Substantia nigra (tissue), 51 donors: ENCODE measurements at places on chromosomes 6 and 20.

DNA sequence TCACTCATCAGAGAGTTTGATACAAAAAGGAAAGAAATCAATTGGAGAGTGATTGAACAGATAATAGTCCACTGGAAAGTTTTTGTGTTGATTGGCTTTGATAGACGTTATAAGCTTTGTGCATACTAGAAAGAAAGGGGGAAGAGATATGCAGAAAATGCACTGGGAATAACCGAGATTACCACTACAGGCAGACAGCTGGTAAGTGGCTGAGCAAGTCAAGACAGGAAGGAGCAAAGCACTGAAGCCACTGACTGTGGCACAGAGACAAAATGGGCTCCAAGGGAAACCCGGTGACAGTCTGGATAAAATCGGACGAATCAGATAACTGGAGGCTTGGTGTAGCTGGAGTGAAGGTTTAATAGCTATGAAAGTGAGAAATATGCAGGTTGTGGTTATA, 209.0 kb downstream of the SIM1 start:
- no peak for DNase-seq

DNA sequence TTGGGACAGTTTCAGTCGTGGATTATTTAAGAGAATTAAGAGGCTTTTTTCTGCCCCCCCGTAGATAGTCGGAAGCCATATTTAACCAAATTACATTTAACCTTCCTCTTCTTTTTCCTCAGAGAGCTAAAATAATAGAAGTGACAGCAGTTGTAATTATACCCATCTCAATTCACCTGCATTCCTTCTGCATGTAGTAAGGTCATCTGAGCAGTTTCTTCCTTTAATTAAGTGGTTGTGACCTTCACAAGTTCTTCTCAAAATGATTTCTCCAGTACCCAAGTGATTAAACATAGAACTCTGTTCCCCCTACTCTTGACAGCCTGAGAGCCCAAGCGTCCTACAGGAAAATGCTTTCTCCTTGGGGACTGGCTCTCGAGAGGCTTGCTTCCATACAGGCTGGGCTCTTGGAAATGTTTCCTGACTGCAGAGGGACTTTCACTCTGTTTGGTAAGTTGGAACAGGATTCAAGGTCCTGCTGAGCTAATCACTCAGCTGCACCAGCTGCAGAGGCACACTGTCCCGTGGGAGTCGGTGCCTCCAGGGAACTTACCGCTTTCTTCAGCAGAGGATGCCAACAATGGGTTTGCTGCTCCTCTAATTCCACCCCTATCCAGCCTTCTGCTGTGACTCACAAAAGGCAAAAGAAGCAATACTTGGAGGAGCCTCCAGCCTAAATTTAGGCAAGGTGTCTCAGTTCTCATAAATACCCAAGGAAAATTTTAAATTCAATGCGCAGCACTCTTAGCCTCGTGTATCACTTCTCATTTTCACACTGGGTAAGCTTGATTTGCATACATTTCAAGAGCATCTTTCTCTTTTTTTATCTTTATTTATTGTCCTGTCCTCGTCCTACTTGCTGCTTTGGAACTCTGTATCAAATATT, 414.9 kb downstream of the KIF16B start:
- DNase-seq, result no peak

- no peak for DNase-seq
Observed at GRCh38 chr6:126107475-126108166, 121.3 kb downstream of the TRMT11 start.

DNA sequence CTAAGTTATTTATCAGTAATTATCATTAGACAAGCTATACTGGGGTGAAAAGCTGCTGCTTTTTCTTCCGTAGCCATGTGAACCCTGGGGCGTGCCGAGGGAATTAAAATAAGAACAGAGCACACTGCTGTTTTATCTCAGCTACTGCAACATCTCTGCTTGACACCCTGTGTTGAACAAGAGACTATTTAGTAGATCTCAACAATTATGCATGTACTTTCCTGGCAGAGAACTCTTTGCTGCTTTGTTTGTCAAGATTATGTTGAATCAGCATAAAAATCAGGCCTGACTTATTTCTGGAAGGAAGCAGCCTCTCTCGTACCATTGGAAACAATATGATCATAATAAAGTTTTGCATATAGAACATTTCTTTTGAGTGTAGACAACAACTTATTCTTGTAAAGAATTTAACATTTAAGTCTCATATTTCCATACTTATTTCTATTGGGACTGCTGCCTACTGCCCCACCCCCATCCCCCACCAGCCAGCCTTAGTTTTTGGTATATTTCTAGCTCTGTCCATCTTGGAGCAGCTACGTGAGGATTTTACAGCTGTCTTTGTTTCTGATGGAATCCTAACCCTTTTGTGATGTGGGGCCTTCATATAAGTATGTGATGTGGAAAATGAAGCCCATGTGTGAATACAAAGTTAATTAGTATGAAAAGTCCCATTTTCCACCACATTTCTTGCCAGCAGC, 1011.4 kb downstream of the KIF16B start:
- peak; percentile 33 for DNase-seq

GRCh38 chr20:56395166-56395565, 2.7 kb downstream of the CSTF1 start:
- DNase-seq, result no peak

- no peak for DNase-seq
Observed at GRCh38 chr20:16111852-16112412, 461.3 kb downstream of the KIF16B start.

DNA sequence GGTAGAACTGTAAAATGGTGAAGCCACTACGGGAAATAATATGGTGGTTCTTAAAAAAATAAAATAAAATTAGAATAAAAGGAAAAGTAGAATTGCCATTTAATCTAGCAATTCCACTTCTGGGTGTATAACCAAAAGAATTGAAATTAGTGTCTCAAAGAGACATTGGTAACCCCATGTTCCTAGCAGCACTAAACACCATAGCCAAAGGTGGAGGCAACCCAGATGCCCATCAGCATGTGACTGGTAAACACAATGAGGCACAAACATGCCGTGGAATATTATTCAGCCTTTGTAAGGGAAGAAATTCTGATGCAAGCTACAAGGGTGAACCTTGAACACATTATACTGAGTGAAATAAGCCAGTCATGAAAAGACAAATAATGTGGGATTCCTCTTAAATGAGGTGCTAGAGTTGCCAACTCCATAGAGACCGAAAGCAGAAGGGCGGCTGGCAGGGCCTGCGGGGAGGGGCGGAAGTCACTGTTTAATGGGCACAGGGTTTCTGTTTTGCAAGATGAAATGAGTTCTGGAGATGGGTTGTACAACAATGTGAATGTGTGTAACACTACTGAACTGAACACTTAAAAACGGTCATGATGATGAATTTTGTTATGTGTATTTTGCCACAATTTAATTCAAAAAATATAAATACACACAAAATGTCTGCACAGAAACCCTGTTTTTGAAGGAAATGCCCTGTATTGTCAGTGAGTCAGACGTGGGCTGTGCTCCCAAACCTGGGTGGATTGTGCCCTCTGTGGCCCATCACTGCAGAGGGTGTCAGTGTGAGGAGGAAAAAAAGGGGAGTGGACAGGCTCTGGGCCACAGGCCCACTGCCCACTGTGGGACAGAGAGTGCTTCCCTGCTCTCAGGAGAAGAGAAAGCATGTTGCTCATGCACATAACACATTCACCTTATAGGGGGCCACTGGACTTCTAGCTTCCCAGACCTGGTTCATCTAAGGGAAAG, 49.6 kb upstream of the CD93 start:
- no peak for DNase-seq

DNA sequence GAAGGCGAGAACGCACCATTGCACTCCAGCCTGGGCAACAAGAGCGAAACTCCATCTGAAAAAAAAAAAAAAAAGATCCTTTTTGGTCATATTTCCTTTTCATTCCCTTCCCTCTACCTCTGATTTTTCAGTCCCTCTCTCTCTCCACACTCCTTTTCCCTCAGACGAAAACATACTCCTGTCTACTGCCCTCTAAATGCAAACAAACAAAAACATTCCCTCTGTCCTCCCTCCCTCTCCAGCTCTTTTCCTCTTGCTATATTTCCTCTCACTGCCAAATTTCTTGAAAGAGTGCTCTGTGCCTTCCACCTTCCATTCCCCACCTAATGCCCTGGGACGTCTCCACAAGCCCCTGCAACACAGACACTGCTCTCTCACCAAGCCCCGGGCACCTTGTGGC, 14.9 kb upstream of the MDFI start:
- DNase-seq, result no peak

- DNase-seq, result no peak
Observed at GRCh38 chr6:39074486-39074885, 25.9 kb downstream of the GLP1R start.

DNA sequence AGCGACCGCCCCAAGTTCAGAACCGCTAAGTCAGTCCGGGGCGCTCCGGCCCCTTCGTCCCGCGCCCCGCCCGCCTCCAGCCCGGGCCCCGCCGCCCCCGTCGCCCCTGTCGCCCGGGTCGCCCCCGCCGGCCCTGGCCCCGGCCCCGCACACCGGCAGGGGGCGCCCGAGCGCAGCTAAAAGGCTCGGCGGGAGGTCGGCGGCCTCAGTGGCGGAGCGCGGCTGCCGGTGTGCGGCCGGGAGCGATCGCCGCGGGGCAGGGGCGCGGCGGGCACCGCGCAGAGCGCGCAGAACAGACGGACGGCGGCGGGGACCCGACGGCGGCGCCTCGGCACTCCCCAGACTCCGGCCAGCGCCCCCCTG, at the start of gene FNDC1:
Gene FNDC1, plus strand, starts transcription at position 208 of the 363 bp plus-strand sequence. CDS start 197 bp downstream, outside the sequence.
- no peak for DNase-seq

- no peak for DNase-seq
Observed at GRCh38 chr20:47993035-47993755, 207.9 kb upstream of the SULF2 start.

DNA sequence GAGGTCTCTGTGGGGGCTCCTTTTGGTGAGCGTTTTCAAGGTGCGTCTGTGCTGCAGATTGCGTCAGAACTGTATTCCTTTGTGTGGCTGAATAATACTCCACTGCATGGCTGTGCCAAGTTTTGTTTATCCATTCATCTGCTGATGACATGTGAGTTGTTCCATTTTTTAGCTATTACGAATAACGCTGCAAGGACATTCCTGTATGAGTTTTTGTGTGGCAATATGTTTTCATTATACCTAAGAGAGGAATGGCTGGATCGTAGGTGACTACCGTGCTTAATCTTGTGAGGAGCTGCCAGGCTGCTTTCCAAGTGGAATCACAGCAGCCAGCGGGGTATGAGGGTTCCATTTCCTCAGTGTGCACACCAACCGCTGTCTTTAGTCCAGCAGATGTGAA, 1.1 kb upstream of the DACT2 start:
- no peak for DNase-seq

GRCh38 chr6:39844866-39845265, 52.7 kb downstream of the DAAM2 start:
- DNase-seq, result no peak

DNA sequence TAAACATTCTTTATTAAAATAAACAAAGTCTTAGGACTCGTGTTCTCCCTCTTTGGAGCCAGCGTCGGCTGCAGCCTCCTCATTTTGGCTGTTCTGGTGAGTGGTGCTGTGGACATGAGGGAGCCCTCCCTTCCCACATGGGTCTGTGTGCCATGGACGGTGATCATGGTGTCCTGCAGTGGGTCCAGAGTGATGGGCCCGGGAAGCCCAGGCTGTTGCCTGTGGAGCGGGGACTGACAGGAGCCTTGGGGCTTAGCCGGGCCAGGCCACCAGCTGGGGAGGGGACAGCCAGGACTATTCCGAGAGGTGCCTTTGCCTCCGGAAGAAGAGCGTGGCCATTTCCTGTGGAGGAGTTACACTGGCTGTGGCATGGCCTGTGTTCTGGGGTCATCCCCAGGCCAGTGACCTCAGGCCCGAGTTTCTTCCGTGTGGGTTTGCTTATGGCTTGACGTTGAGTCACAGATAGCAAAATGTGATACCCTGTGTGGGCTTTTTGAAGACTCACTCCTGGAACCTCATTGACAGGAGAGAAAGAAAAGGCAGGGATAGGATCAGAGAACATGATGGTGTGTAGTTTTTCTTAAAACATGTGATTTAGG, 153.4 kb downstream of the DTNBP1 start:
- DNase-seq, result no peak

DNA sequence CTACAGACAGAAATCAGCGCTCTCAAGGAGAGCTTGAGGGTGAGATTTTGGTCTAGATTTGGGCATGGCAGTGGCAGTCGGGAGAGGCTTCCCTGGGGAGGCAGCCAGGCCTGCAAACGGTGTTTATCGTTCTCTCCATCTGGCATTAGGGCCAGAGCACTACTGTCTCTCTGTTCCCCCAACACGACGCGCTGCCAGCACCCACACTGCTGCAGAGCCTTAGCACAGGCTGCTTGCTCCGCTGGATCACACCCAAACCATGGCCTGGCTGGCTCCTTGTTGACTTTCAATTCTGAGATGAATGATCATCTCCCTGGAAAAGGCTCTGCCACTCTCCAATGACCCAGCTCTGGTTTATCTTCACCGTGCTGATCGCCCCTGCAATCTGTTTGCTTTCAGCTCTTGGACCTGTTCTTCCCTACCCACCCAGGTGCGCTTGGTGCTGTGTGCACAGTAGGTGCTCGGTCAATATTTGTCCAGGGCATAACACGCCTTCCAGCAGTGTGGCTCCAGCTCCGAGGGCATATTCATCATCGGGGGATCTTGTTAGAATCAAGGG, 106.1 kb downstream of the TFAP2C start:
- no peak for DNase-seq

GRCh38 chr20:12660918-12661317, 347.9 kb upstream of the SPTLC3 start:
- no peak for DNase-seq

GRCh38 chr6:156918647-156919046, 141.5 kb downstream of the ARID1B start:
- DNase-seq, result no peak

GRCh38 chr6:166173281-166173951, 5.8 kb upstream of the TBXT start:
- DNase-seq, result no peak

DNA sequence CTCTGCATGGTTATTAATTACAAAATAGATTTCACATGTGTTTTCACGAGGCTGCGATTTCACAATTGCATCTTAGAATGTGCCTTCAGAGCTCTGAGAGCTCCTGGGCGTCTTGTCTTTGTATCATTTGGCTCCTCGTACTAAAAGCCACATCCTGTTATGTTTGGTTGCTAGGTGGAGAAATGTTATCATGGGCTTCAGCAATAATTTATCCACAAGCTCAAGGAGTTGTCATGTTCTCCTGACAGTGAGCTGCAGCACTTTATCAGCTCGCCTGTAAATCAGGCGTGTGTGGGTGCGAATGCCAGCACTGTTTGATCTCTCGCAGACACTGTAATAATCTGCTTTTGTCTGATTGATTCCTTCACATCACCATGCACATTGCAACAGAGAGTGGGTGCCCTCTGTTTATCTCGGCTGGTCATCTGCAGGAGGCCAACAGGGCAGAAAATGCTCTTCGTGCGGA, 218.6 kb upstream of the ZFP64 start:
- DNase-seq, result no peak

DNA sequence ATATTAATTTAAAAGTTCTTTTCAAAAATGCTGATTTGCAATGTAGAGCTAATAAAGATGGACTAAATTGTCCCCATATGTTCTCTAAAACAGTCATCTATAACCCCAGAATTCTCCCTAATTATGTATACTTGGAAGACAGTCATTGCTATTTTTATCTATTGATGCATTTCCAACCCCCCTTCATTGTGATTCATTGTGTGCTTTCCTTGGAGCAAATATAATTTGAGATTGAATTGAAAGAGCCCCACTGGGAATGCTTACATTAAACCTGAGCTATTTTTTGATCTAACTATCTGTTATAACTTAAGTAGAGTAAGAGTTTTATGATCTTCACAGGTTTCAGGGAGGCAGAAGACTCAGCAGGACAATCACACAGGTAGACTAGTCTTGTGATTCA, 73.7 kb upstream of the PTCHD4 start:
- DNase-seq, result no peak

- no peak for DNase-seq
Observed at GRCh38 chr6:8858854-8859331, 423.5 kb upstream of the SLC35B3 start.

- no peak for DNase-seq
Observed at GRCh38 chr6:431504-431903, 40.0 kb downstream of the IRF4 start.
